ELR (cell line): ENCODE measurements at places on chromosomes 1 and 21.
A peak's percentile ranks its signal among the peaks of the same experiment; 100 is the strongest.

GRCh38 chr1:14366091-14367018 lies 232.1 kb upstream of the KAZN start:
- DNase-seq = no peak

GRCh38 chr1:206892351-206892984 lies 4.8 kb upstream of the IL24 start:
- DNase-seq = peak; percentile 66

DNA sequence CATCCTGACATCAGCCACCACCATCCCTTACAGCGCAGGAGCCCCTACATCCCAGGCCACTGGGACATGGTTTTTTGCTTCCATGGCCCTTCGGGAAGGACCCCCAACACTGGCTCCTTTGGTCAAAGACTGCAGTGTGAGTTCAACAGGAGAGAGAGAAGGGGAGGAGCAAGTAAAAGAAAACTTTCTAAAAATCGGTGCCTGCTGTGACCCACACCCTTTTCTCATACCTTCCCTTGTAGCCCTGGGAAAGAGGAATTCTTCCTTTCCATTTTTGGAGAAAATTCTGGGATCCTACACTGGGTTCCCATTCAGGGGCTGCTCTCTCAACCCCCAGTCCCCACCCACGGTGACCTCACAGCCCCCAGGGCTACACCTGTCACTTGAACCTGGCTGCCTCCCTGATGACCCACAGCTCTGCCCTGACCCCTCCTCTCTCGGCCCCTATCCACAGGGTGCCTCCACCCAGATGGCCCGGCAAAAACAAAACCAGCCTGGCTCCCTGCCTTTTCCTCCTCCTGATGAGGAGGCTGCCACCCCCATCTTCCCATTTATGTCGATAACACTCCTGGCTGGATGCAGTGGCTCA lies 7.6 kb downstream of the PADI4 start:
- DNase-seq = no peak

- no peak for DNase-seq
These were observed 587 bp downstream of the TMEM53 start for GRCh38 chr1:44673675-44674112.

GRCh38 chr1:185281245-185281644 lies 35.8 kb downstream of the IVNS1ABP start:
- DNase-seq = no peak

- DNase-seq = no peak
These were observed 28.5 kb downstream of the CCDC190 start for GRCh38 chr1:162832470-162832869.

DNA sequence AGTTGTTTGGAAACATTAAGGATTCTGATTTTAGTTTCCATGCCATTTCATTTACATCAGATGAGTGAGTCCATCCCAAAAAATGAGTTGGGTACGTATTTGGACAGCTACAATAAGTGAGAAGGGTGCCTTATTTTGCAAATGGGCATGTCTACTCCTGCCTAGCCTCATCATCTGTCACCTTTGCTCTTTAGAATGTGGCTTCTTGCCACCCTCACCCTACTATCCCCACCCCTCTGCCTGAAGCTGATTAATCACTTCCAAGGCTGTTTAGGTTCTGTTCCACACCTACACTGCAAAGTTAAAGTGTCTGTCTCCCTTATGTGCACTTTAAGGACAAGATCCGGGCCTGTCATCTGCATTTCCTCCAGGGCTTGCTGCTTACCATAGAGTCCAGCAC lies 61.2 kb downstream of the ST6GALNAC5 start:
- DNase-seq = no peak

DNA sequence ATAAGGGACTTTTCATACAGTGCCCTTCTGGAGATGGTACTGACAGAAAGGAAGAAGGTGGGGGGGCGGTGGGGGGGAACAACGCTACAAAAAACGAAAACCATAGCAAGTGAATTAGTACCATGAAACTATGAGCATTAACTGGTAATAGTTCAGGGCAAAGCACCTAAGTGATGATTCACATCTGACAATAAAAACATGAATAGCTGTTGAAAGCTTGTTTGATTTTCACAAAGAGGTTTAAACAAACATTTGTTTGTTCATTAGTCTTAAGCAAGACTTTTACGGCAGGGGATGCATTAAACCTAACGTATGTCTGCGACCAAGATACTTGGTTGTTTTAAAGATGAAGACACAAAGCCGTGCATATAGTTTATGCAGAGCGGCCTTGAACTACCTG lies 177.5 kb downstream of the LMO4 start:
- DNase-seq = no peak

DNA sequence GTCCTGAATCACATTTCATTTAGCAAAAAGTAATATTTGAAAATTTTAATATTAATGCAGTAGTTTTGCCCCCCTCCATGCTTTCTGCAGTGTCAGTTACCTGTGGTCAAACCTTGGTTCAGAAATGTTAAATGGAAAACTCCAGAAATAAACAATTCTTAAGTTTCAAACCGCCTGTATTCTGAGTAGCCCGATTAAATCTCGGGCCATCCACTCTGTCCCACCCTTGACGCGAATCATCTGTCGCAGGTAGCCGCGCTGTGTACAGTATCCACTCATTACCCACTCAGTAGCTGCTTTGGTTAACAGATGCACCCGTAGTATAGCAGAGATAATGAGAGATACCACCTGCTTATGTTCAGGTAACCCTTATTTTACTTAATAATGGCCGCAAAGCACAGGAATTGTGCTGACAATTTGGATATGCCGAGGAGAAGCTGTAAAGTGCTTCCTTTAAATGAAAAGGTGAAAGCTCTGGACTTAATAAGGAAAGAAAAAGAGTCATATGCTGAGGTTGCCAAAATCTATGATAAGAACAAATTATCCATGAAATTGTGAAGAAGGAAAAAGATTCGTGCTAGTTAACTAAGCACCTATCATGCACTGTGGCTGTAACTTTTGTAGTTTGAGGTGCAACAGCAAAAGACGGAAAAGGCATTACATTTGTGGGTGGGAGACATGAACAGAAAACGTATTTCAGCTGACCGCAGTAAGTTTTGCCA lies 889 bp upstream of the SCYL3 start:
- DNase-seq = no peak

DNA sequence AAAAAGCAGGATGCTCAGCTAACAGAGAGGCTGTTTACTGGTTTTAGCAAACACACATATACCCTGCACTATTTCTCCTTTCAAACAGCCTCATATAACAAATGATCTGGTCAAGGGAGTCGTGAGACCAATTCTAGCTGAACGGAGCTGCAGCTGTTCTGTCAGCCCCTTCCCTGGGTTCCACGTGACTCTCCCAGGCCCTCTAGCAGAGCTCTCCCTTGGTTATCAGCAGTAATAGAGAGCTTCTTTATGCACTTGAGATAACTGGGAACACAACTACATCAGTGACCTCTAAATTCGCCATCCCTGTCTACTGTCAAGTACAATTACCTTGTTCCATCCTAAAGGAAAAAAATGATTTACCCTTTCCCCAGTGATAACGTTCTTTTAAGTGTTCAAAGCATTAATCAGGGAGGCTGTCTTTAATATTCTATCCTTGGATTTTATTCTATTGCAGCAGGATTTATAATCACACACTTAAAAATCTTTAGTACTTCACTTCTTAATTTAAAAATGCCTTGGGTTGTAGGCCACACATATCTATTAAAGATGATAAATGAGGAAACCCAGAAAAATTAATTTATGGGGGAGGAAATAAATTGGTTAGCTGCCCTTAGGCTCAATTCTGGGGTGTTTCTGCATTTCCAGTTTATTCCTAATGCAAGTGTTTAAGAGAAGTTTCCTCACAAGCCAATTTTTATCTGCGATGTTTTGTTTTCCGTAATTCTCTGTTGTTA lies 28.2 kb downstream of the PTGER3 start:
- DNase-seq = no peak

DNA sequence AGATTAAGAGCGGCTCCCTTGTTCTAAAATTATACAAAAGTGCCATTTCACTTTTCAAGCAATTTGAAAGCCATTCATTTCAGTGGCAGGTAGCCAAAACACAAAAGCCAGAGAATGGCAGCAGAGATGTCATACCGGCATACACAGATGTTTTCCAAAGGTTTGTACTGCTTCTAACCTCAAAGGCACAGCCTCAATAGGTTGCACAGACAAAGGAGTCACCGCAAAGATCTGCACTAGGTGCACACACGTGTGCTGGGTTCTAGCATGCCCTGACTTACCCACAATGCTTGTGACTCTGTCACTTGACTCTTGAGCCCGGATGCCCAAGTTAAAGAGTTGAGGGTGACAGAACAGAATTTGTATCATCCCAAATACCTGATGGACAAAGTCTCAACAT lies 448.9 kb upstream of the ADGRL2 start:
- DNase-seq = no peak

GRCh38 chr1:47888294-47888629 lies 108.9 kb downstream of the TRABD2B start:
- no peak for DNase-seq

GRCh38 chr1:235822685-235823084 lies 44.0 kb downstream of the LYST start:
- no peak for DNase-seq
